ENCODE measurements at places on chromosomes 2 and 18.

DNA sequence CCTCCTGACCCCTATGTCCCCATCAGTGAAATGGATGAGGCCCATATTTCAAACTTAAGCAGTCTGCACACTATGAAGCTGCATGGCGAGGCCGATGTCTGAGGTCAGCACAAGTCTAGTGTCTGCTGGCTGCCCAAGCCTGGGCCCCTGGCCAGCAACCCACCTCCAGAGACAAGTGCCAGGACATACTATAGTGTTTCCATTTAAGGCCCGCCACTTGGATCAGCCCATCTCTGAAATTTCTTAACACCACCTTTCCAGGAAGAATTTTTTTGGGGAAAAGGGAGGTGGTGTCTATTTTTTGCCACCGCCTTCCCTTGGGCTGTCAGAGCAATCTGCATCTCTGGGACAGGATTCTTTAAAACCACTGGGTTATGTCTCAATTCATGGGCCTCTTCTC is 1.8 kb downstream of the ACVR1 start:
- no peak for DNase-seq

DNA sequence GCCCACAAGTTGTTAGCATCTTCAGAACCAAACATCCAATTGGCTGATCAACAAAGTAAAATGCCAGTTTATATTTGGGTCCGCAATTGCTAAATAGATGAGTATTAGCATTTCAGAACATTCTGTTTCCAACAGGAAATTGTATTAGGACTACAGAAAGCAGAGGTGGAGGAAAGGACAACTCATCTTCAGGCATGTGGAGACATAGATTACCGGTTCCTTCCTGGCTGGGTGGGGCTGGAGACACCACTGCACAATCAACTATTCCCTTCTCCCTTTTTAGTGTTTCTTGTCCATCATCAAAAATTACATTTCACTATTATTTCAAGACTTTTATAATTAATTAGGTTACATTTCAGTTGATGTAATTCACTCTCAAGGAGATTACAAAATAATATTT is 83.8 kb downstream of the ADAM23 start:
- no peak for DNase-seq

DNA sequence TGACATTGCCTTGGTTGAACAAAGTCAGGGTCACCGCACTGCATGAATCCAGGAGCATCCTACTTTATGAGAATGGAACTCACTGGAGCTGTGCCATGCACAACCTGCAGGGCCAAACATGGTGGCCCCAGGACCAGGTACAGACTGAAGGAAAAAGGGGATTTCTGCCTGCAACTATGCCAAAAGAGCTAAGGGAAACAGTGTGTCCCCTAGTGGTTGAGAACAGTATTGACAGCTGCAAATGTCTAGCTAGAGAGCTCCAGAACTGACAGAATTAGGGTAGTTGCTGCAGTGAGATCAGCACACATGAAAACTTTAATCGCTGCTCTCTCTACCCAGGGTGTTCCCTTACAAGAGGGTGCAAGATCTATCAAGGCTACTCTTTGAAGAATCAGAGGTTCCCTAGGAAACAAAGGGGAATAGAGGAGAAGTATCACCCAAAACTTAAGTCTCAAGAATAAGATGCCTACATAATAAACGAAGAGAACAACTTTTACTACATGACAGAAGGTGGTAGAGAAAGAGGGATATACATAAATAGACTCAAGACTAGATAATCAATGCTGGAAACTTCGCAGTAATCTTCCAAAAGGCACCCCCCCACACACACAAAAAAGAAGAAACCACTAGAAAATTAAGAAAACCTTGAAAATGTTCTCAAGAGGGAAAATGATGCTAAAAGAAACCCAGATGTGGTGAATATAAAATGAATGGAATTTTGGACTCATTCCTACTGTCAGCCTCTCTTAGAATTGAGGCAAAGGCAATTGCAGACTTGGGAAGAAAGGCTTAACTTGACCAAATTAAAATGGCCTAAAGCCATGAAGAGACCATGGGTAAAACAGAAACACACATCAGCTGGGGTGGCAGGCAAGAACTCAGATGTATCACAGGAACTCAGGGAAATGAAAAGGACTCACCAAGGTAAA is 43.6 kb upstream of the IHH start:
- DNase-seq, result peak; percentile 29

GRCh38 chr18:76464281-76465259 is 30.5 kb downstream of the ZNF516 start:
- no peak for DNase-seq

GRCh38 chr2:174945601-174946260 is 59.5 kb downstream of the CHN1 start:
- DNase-seq, result no peak

DNA sequence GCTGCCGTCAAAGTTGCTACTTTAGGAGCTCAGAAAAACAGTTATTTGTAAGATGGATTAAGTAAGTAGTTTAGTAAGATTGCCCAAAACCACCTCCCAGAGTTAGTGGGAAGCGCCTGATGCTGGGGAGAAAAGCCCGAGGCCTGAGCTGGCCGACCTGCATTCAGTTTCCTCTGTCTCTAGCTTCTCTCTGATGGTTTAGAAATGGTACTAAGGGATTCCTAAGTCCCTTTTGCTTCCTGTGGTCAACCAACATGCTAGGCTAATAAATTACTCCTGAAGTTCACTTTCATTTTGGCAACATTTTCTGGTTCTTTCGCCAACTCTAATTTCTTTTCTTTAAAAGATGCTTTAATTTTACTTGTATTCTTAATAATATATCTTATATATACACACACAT is 60.1 kb downstream of the ASAP2 start:
- DNase-seq, result no peak

DNA sequence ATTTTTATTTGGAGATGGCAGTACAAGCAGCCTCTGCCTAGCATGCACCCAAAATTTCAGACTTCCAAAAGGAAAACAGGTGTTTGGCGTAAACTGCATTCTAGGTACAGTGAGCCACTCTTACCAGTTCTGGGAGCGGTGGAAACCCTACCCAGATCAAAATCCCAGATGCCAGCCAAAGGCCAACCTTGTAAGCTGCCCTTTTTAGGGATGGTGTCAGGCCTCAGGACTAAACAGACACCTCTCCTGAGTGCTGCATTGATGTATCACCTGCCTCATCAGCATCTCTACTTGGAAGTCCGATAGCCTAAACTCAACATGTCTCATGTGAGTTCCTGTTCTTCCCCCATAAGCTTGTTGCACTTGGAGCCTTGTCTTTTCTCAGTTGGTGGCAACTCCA is 104.0 kb downstream of the MAP4K4 start:
- no peak for DNase-seq

- no peak for DNase-seq
Measured at GRCh38 chr18:74724186-74724585, 126.5 kb downstream of the ZNF407 start.

DNA sequence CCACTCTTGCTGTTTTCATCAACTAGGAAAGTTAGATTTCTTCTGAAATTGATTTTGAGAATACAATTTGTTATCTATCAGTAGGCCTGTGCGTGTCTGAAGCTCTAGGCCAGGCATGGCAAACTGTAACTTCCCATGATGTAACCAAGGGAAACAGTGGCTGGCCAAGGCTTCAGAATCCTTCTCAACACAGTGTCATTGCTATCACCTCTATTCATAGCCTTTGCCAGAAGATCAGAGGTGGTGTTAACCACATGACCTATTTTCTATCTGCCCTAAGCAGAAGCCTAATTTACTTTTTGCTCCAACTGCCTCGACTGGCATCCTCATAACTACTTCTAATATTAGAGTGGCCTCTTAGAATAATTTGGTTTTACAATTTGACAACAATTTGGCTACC is 2.5 kb downstream of the ITGB6 start:
- no peak for DNase-seq

DNA sequence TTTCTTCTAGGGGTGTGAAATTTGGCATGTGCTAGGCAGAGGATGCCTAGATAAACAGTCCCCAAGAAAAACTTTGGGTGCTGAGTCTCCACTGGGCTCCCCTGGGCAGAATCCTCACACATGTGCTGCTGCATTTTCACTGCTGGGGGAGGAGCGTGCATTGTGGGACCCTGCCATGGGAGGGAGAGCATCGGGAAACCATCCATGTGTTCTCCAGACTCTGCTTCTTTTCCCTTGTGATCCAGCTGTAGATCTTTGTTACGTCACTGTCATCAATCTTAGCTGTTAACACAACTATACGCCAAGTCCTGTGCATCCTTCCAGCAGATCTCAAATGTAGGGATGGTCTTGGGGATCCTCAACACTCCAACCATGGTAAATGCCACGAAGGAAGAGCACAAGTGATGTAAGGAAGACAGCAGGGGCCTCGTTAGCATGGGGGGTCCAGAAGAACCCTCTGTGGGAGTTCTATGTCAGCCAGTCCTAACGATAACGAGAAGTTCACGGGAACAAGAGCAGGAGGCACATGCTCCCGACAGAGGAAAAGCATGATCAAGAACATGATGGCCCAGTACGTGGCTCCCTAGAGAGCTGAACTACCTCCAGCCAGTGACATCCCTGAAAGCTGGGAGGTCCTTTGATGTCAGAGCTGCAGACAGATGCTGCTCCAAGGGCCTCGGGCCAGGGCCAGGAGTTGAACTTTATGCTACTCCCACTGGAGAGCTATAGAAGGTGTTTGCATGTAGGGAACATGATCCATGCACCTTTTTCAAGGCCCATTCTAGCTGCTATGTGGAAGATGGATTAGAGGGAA is 41.1 kb upstream of the NPAS2 start:
- no peak for DNase-seq

- no peak for DNase-seq
Measured at GRCh38 chr18:24975496-24976372, 376.2 kb downstream of the ZNF521 start.

- no peak for DNase-seq
Measured at GRCh38 chr2:145807968-145808367, 1288.0 kb upstream of the ZEB2 start.

DNA sequence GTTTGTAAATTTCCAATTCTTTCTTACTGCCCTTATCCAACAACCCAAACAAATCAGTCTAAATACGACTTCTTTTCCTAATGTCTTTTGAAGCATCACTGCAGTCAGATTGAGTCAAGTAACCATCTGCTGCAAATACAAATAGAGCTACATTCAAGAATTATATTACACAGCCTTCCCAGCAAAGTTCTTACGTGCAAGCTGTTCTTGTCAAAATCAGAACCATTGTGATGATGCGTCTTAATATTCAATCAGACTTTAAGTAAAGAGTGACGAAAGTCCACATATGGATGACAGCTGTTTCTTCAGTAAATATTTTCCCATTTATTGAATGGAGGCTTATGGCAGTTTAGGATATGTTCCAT is 943.8 kb downstream of the LRP1B start:
- no peak for DNase-seq

- DNase-seq, result no peak
Measured at GRCh38 chr18:80197528-80197927, 49.8 kb downstream of the PARD6G start.

GRCh38 chr2:219058541-219059374 is 2.0 kb downstream of the IHH start:
- no peak for DNase-seq

GRCh38 chr2:88234760-88235159 is 64.6 kb downstream of the THNSL2 start:
- no peak for DNase-seq

GRCh38 chr2:192696857-192697256 is 502.1 kb upstream of the TMEFF2 start:
- no peak for DNase-seq

DNA sequence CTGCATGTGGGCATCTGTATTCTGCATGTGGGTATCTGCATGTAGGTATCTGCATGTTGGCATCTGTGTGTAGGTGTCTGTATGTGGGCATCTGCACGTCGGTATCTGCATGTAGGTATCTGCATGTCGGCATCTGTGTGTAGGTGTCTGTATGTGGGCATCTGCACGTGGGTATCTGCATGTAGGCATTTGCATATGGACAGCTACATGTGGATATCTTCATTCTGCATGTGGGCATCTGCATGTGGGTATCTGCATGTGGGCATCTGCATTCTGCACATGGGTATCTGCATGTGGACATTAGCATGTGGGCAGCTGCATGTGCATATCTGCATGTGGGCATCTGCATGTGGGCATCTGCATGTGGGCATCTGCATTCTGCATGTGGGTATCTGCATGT is 537.4 kb downstream of the RNF144A start:
- DNase-seq, result no peak

DNA sequence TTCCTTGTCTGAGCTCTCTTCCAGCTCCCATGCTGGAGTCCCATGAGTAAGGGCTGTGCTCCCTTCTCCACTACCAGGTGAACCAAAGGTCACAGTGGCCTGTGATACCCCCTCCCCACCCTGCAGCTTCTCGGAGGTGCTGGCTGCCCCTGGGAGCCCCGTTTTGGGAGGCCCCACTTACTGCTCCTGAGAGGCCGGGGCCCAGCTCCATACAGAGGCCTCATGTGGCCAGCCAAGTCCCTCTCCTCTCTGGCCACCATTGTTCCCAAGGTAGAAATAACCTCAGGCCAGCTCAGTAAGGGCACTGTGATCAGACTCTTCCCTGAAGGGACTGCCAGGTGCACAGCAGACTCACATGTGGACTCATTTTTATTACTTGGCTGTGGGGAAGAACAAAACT is 6.0 kb downstream of the RAB11FIP5 start:
- no peak for DNase-seq

Data from neuronal stem cell (in vitro differentiated cells).